Neural crest cell (in vitro differentiated cells): ENCODE measurements at places on chromosomes 3 and 15. TPM values are rescaled to one million over a fixed set of nuclear protein-coding genes. Genes with fewer than 3 reads are reported as not detected.

GRCh38 chr3:184927796-184928315 lies 115.9 kb downstream of the VPS8 start:
- DNase-seq: no peak

DNA sequence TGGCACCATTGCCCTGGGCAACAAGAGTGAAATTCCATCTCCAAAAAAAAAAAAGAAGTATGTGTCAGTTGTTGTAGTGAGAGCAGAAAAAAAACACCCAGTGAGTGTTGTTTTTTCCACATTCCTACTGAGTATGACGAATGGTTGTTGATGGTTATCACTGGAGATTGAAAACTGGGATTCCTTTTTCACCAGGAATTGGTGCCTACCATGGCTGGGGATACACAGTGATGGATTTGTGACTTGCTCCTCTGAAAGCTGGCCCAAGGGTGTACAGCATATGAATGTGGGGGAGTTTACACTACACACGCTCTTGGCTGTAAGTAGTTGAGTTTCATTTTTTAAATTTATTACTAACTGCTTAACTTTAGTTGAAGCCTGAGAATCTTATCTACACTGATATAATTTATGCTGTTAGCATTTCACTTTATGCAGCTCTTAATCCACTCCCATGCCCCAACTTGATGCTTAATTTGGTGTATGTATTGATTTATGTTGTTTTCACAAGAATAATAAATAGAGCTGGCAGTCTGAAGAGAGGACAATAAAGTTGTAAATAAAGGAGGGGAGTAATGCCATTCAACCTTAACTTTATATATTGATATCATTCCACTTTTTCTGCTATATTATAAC lies 56.0 kb upstream of the MME start:
- no peak for DNase-seq

DNA sequence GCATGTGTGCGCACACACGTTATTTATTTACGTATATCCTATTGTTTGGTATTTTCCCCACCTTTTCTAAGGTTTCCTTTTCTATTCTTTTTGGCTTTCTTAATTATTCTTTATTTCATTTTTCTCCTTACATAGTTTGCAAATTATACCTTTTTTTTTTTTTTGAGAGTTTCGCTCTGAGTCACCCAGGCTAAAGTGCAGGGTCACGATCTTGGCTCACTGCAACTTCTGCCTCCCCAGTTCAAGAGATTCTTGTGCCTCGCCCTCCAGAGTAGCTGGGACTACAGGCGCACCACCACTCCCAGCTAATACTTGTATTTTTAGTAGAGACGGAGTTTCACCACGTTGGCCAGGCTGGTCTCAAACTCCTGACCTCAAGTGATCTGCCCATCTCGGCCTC lies 20.0 kb upstream of the CILP start:
- DNase-seq: no peak

Gene RNF13
- 26.9 and 29.9 TPM in 2 replicates for total RNA-seq

Gene PDIA3
- total RNA-seq: 342 and 351 TPM in 2 replicates

Gene PSMD2
- 359 and 378 TPM in 2 replicates for total RNA-seq
